Activated T-cell treated with anti-CD3 and anti-CD28 coated beads, Interleukin-2, amount 50 U/mL, for 72 hours (primary cell): ENCODE measurements at places on chromosomes 3 and 15.

GRCh38 chr15:28901587-28901980 is 15.8 kb downstream of the APBA2 start:
- no peak for DNase-seq

GRCh38 chr3:123802007-123802625 is 82.0 kb downstream of the MYLK start:
- no peak for DNase-seq

- no peak for DNase-seq
These were observed 38.1 kb downstream of the OXNAD1 start for GRCh38 chr3:16303037-16303575.

DNA sequence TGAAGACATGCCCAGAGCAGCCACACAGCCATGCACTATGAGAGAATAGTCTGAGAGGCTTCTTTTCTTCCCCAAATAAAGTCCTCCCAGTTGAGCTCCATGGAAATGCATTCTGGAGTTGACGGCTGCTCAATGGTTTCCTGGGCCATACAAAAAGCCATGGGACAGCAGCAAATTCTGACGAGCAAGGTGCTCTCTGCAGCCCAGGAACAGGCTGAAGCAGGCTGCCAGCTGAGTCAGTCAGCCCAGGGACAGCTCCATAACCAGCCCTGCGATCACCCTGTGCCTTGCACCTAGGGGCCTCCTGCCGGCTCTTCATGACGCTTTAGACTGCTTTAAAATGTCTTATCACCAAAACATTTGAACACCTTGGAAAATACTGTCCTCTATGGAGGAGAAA is 256.3 kb upstream of the CHRNA7 start:
- DNase-seq, result no peak

DNA sequence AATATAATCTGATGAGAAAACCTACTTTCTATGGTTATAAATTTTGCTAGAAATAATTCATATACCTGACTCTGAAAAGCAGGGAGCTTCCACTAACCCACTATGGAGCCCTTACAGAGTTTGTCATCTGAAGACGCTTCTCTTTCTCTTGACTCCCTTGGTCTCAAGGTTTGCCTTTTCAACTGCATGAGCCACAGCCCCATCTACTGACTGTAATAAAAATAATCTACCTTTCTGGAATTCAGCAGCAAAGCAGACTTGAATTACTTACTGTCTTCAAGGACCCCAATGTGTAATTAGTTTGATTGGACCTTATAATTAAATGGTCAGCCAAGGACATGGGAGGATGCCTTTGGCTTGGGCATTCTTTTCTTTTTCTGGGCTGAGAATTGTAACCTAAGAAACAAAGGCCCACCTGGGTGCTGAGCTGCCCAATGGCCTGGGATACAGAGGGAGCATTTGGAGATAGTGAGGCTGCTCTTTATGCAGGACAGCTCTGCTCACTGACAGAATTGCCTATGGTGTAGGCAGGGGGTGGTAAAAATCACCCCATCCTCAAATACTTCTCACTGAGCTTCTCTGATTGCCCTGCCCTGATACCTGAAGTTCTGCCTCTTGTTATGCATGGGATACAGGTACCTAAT is 178.6 kb upstream of the TRIM42 start:
- no peak for DNase-seq

- DNase-seq, result no peak
These were observed 299.1 kb upstream of the TRIM42 start for GRCh38 chr3:140378571-140379340.

- DNase-seq, result no peak
These were observed 983.0 kb downstream of the SI start for GRCh38 chr3:164095279-164095678.

DNA sequence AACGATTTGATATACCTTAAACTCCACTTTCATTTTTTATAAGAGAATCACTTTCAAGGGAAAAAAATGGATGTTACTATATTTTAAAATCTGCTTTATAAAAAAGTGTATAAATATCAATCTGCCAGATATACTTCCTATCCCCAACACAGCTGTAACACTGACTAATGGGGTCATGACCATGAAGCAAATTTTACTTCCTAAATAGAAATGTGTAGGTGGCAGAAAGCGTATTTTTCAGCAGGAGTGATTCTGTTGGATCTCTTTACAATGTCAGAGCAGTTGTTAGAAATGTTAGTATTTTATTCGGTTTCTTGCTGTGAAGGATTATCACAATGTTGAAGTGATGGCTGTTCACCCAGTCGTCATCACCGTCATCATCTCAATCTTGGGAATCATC is 5.5 kb upstream of the C15orf40 start:
- DNase-seq, result no peak

- no peak for DNase-seq
These were observed 491.3 kb downstream of the TAFA4 start for GRCh38 chr3:68441054-68441453.

DNA sequence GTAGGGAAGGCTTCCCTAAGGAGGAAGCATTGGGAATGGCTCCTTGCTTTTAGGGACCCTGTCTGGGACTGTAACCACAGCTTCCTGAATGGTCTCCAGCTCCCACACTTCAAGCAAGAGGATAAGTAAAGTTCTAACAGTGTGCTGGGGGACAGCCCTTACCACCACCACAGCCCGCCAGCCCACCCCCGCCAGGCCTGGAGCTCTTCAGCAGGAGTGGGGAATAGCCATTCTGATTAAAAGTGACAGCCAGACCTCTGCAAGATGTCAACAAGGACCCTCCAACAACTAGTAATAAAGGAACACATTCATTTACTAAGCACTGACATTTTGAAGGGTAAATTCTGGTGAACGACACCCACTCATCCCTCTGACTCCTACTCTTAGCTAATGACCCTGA is 49.4 kb downstream of the CPN2 start:
- no peak for DNase-seq

DNA sequence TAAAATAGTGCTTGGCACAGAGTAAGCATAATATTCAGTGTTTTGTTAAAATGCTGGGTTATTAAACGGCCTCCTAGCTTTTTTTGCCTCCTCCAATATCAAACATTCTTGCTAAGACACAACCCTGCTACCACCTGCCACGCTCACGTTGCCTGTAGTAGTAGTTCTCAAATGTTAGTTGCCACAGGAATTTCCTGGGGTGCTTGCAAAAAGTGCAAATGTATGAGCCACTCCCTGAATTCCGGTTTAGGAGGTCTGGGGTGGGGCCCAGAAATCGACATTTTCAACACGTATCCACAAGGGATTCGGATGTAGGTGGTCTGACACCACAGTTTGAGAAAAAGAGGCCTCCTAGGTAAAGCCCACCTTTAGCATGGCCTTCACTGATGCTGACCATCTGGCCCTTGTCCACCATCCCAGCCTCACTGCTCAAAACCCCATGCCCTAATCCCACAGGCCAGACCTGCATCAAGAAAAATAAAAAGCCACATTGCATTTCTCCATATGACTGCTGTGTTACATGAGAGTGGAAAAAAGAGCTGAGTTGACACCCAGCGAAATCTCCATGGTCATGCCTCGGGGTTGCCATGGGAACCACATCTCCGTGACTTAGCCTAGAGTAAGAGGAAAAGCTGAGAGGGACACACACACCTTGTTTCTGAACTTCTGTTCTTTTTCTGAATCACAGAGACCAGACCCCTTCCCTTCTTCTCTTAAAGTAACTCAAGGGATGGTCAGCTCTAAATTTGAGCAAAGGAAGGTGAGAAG is 116.4 kb upstream of the HES1 start:
- no peak for DNase-seq
